Occipital lobe (tissue), 3 donors: ENCODE measurements at places on chromosomes 1 and 21. TPM values are rescaled to one million over a fixed set of nuclear protein-coding genes. Genes with fewer than 3 reads are reported as not detected.

DNA sequence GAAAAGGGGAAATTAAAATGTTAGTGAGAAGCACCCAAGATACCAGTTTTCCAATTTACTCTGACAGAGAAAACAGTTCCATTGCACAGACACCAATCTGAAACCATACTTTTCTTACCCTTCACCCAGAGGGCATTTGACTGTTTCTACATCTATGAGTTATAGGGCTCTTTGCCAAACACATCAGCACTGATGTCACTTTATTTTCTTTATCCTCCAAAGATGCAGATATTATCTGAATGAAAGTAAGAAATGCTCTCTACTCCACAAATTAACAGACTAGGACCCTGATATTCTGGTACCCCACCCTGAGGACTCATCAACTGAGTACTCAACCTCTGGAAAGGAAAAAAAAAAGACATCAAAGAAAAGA, 24.2 kb upstream of the PEX19 start:
- DNase-seq = no peak

SPATA21 gene
- not detected for total RNA-seq

DNA sequence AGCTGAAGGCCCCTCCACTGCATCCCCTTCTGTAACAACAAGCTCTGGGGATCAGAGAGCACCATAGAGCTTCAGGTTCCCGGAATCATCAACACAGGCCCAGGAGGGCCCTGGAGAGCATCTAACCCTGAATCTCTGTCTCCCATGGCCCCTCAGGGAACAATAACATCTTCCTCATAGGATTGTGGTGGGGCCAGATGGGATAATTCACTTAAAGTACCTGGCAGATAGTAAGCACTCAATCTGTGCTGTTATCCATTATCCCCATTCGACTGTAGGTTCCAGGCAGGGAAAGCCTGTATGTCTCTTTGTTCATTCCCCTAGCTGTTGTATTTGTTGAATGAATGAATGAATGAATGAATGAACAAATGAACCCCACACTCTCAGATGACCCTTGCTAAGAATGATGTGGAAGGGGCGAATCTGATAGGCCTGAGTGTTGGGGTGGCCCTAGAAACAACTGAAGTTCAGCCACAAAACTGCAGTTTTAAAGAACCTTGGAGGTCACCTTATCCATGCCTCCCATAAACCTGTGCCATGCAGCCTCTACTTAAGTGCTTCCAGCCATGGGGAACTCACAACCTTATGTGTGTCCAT, 14.5 kb downstream of the LAPTM5 start:
- DNase-seq = no peak

- DNase-seq = no peak
Observed at GRCh38 chr1:226870026-226870400, 403 bp upstream of the PSEN2 start.

GRCh38 chr21:35711213-35711612, 349.1 kb downstream of the SETD4 start:
- DNase-seq = no peak

RGS4 gene
- 1.9 TPM for total RNA-seq

DNA sequence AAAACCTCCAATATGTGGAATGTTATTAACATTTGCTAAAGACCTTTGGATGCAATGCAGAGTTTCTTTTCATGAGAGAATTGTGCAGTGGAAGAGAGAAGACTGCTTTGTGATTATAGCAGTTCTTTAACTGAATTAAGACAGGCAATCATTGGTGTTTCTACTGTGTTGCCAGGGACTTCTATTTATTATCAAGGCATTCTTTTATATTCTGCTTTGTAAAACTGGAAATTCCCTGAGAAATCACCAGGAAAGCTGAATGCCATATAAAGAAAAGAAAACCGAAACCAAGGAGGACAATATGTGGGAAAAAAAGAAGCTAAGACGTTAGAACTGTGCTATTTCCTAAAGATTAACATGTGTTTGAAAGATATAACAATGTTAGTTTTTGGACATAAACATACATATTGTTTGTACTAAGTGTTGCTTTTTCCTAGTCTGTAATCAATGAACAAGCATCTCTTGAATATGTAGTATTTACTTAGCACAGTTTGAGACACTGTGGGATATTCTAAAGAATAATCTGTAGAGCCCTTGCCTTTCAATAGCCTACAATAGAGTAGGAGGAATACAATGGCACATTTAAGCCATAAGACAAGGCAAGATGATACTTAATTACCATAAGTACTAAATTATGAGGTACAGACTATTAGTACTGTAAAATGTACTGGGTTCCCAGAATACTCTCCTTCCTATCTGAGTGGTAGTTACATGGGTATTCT, 47.1 kb downstream of the EXTL2 start:
- DNase-seq = no peak

MMEL1 gene
- total RNA-seq = 3.7 TPM

DNA sequence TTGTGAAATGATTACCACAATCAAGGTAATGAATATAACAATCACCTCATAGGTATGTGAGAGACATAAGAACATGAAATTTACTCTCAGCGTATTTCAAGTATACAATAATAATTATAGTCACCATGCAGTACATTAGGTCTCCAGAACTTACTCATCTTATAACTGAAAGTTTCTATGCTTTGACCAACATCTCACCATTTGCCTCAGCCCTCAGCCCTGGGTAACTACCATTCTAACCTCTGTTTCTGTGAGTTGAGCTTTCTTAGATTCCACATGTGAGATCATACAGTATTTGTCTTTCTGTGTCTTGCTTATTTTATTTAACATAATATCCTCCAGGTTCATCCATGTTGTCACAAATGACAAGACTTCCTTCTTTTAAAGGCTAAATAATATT, 57.3 kb downstream of the AGO3 start:
- DNase-seq = no peak
